ENCODE measurements at places on chromosomes 6 and 20.

DNA sequence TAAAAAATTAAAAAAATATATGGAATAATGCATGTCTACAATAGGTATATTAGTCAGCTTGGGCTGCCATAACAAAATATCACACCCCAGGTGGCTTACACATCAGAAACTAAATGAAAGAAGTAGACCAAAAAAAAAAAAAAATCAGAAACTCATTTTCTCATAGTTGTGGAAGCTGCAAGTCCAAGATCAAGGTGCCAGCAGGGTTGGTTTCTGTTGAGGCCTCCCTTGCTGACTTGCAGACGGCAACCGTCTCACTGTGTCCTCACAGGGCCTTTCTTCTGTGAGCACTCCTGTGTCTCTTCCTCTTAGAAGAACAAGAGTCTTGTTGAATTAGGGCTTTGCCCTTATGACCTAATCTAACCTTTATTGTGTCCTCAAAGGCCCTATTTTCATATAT is 11.4 kb upstream of the GDAP1L1 start:
- DNase-seq, result no peak

DNA sequence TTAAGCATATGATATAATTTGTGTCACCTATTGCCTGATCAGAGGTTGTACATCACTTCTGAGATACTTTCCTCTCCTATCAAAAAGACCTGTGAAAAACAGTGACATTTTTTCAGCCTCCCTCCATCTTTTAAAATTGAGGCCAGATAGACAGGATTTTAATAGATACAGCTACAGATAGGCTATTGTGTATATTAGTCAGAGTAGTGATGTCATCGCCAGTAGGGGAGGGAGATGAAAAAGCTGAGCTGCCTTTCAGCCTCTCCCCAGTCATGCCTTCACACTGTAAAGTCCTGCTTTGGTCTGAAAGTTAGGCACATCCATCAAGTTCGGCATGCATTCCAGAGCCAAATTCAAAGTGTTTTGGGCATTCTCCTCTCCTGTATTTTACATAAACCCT is 7.9 kb upstream of the PABPC1L start:
- no peak for DNase-seq

GRCh38 chr20:54385746-54386145 is 89.6 kb upstream of the DOK5 start:
- DNase-seq, result no peak

DNA sequence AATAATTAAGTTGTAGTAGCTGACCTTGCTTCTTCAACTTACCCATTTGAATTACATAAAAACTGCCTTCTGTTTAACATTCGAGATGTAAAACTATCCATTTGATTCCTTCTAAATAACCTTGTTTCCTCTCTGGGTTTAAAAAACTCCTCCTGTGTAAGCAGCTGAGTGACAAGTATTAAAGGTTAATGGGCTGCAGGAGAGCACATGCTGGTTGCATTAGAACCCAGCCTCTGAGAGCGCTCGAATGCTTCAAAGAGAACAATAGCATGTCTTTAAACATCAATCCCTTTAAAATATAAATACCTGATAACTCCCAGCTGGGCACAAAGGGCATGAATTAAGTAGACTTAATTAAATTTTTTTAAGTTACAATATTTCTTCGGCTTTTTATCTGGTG is 215.8 kb downstream of the EYA4 start:
- no peak for DNase-seq

DNA sequence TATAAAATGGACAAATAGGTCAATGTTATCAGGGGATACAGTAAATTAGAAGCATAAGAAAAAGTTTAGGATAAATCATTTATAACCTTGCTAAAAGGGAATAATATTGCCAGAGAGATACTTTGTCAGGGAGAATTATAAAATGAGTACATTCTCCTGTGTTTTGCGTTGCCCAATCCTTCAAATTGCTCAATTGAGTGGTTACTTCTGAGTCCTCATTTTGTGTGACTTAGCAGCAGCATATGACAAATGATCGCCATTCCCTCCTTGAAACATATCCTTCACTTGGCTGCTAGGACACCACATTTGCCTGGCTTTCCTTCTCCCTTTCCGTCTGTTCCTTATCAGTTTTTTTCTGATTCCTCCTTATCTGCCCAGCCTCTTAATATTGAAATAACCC is 106.7 kb upstream of the FLRT3 start:
- no peak for DNase-seq

Data from activated naive CD4-positive, alpha-beta T cell (primary cell).